Fibroblast of mammary gland (primary cell): ENCODE measurements at places on chromosomes 5 and 9.
A peak's percentile ranks its signal among the peaks of the same experiment; 100 is the strongest.

DNA sequence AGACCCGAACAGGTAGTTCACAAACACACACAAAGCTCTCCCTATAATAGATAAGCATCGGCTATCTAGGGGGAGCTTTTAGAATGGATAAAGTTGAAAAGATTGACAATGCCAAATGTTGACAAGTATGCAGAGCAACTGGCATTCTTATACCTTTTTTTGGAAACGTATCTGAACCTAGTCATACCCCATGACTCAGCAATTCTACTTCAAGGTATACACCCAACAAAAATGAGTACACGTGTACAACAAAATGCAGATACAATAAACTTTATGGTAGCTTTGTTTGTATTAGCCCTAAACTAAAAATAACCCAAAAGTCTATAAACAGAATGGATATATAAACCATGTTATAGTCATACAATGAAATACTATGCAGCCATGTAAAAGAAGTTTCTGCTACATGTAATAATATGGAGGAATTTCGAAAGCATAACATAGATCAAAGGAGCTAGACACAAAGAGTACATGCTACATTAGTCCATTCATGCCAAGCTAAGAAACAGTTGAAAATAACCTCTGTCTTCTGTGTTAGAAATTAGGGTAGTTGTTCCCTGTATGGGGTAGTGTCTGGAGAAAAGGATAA lies 718.5 kb upstream of the ZNF608 start:
- DNase-seq = no peak

DNA sequence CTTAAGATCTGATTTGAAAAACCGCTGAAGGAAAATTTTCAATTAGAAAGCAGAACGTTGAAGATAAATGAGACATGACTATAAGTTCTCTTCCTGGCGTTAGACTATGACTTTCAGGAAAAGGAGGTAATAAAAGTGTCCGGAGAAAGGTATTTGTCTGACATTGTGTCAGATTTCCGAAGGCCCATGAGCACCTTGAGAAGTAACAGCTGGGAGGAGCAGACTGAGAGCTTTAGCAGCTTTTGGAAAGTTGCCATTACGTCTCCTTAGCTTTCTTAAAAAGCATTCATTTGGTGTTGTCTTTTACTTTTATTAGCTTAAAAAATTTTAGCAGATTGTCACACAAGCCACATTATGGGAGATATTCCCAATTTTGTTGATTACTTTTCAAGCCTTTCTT lies 363.5 kb downstream of the NDUFS4 start:
- DNase-seq = peak; percentile 36

DNA sequence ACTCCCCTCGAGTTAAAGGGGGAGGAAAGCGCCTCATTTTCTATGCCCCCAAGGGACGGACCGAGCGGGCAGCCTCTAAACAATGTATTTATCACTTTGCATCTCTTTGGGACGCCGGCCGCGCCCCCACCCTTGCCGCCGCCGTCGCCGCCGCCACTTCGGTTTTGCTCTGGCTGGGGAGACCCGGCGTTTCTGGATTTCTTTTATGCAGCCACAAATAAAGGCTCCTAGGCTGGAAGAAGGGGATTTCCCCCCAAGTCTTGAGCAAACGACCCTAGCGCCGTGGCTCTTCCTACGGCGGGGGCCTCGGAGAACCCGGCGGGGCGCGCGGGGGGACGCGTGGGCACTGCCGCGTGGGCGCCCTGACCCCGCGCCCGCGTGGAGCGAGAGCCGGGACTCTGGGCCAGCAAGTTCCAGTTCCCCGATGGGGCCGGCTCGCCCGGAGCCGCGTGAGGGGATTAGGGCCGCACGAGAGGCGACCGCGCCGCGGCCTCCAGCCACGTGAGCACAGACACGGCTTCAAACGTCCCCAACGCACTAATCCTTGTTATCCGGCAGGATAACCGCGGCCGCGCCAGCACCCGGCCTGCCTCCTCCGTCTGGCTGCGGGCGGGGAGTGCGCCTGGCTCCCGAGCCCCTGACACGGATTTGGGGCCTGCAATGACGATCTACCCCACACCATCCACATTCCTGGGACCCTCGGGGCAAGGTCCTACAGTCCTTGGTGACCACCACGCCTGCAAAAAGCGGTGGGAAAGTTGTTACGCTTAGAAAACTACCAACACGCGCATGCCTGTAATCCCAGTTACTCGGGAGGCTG lies 7.9 kb upstream of the NEUROG1 start:
- DNase-seq = no peak

- DNase-seq = peak; percentile 22
These were observed 64.9 kb downstream of the MARCHF3 start for GRCh38 chr5:126965487-126965886.

DNA sequence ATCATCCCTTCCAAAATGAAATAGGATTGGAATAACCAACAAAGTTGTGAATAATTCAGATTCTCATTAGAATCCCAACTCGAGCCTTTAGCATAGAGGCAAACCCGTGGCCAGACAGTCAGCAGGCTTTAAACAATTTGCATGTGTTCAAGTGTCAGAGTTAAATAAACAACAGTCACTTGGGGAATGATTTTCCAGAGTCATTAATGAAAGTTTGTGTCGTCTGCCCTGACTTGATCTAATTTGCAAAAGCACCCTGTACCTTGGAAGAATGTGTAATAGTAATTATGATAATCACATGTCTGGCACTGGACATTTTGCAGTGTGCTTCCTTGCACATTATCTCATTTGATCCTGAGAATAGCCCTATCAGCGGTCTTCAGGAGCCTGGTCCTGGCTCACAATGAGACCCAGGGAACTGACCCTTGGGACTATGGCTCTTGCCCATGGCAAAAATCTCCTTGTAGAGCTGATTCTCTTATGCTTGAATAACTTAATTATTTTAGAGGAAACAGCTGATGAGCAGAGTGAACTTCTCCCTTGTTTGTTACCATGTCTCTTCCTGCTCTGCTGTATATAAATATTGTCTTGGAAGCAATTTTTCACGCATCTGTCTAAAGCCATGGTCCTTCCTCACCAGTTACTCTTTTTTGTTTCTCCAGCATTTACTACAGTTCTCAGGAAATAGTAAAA lies 272.7 kb downstream of the NR3C1 start:
- DNase-seq = no peak

DNA sequence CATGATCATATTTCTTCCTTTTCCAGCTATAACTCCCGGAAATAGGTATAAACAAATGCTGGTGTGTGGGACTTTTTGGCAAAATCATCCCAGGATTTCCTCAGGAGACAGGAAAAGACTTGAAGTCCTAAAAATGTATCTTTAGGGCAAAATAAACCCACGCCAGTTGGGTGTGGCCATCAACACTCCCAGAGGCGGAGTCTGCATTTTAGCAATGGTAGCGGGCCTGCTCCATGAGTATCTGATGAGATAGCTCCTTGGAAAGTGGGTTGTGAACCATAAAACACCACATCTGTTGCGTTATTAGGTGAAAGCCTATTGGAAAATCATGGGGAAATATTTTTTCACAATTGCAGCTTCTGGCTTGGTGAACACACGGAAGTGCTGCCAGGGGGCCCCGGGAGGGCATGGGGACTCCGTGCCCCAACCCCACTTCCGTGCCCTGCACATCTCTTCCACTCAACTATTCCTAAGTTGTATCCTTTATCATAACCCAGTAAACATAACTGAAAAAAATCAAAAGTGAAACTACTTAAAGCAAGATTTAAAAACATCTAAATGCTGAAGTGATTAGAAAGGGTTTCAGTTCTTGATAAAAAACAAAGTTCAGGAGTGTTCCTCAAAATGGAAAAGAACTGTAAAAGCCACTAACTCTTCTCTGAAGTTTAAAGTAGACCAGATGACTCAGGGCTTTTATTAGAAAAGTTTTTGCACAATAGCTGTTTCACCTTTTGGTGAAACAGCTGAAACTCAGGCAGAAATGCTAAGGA lies 111.2 kb downstream of the LRRC70 start:
- DNase-seq = no peak

DNA sequence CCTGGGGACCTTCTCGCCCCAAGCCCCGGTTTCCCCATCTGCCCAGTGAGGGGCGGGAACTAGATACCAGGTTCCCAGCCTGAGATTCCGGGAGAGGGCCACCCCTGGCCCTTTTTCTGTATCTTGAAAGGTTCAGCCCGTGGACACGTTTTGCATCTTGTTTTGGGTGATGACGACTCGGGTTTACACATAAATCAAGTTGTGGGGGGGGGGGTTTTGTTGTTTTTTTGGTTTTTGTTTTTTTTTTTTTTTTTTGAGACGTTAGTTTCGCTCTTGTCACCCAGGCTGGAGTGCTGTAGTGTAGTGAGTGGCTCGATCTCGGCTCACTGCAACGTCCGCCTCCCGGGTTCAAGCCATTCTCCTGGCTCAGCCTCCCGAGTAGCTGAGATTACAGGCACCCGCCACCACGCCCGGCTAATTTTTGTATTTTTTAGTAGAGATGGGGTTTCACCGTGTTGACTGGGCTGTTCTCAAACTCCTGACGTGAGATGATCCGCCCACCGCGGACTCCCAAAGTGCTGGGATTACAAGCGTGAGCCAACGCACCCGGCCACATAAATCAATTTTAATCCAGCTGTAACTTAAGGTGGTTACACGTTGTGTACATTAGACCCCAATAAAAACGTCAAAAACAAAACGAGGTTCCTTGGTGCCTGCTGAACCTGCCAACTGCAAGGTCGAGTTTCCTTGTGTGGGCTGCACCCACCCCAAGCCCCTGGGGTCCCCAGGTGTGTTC lies 1.1 kb upstream of the BRD3 start:
- peak; percentile 29 for DNase-seq

DNA sequence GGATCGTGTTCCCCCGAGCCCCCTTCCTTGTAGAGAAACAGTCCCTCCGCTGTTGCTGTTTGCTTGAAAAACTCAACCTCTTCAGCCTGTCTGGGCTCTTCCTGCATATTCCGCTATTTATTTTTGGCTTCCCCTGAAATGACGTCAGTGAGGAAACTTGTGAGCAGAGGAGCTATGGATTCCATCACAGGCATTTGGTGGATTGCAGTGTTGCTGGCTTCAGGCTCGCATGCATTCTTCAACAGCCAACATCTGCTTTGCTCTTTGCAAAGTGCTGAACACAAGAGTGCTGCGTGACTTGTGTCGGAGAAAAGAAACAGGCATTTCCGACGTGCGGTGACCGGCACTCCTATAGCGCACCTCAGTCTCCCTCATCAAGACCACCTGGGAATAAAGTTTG lies 232.7 kb downstream of the RFK start:
- DNase-seq = peak; percentile 70
